ENCODE measurements at places on chromosomes 3 and 15. TPM values are rescaled to one million over a fixed set of nuclear protein-coding genes. Genes with fewer than 3 reads are reported as not detected.

The CEMIP gene
- 0.54 TPM for polyA plus RNA-seq

The CD80 gene
- polyA plus RNA-seq: not detected

The TERB2 gene
- polyA plus RNA-seq: not detected

The ECE2 gene
- not detected for polyA plus RNA-seq

The TMEM207 gene
- polyA plus RNA-seq: not detected

The SMARCC1 gene
- 27.5 TPM for polyA plus RNA-seq

The CSPG4 gene
- 0.06 TPM for polyA plus RNA-seq

- DNase-seq: peak; percentile 71
These were observed 45.5 kb downstream of the SLC28A1 start for GRCh38 chr15:84929795-84930603.

GRCh38 chr15:38885001-38885400 lies 320.4 kb upstream of the RASGRP1 start:
- DNase-seq: peak; percentile 63

DNA sequence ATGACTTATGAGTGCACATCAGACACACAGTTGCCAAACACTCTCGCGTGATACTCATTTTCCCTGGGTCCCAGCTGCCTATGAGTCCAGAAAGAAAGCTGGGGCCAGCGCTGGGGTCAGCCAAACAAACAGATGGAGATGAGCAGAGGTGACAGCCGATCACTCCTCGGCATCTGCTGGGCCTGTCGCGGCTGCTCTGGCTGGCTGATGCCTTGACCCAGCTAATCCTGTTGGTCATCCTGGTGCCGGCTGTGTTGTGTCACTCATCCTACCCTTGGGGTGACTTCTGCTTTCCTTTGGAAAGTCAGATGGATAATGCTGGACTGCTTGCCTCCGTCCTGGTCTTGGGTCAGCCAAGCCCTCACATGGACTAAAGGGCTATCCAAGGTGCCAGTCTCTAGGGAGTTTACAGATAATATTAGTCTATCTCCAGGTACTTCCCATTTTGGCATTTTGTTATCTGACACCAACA lies 105.3 kb upstream of the PDZRN3 start:
- no peak for DNase-seq

GRCh38 chr3:149575213-149575960 lies 82.4 kb downstream of the WWTR1 start:
- DNase-seq: peak; percentile 61

DNA sequence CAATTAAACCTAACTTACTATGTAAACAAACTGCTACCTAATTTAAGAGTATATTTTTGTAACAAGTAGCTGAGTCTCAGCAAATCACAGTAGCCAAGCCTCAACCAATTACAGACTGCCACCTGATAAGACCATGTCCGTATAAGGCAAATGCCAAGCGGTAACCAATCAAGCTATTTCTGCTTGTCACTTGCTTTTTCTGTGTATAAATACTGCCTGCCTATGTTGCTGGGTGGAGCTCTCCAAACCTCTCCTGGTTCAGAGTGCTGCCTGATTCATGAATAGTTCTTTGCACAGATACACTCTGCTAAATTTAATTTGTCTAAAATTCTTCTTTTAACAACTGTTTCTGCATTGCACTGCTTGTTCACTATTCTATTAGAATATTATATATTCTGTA lies 42.6 kb downstream of the ZNF148 start:
- DNase-seq: peak; percentile 10

GRCh38 chr3:136750897-136751315 lies 1.3 kb downstream of the STAG1 start:
- DNase-seq: no peak

- no peak for DNase-seq
These were observed 43.2 kb downstream of the RARB start for GRCh38 chr3:25471081-25471768.
